ENCODE measurements at places on chromosomes 1 and 21.

- peak; percentile 14 for DNase-seq
Measured at GRCh38 chr1:50308878-50309277, 114.4 kb downstream of the DMRTA2 start.

DNA sequence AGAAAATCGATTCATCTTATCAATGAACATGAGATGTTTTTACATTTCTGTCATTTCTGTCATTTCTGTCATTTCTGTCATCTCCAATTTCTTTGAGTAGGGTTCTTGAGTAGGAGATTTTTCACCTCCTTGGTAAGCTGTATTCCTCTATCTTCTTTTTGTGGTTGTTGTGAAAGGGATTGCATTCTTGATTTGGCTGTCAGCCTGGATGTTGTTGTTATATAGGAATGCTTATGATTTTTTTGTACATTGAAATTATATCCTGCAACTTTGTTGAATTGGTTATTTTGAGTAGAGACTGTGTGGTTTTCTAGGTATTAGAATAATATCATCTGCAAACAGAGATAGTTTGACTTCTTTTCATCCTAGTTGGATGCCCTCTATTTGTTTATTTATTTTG is 1233.7 kb downstream of the PLA2G4A start:
- no peak for DNase-seq

DNA sequence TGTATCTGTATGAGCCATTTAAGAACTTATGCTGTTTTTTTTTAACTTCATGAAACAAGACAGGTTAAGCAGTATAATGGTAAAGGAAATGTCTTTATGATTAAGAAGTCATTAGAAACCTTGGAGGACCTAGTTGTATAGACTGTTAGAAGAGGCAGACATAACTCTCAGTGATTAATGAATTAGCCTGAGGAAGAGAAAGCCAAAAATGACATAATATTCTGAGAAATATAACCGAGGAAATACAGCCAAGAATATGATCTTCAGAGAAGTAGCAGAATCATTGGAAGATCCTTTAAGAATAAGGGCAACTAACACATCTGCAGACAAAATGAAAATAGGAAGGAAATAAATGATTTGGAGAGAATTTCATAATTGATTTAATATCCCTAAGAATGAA is 738.1 kb upstream of the NCAM2 start:
- no peak for DNase-seq

GRCh38 chr1:228043281-228043848 is 36.6 kb downstream of the WNT3A start:
- DNase-seq, result no peak

DNA sequence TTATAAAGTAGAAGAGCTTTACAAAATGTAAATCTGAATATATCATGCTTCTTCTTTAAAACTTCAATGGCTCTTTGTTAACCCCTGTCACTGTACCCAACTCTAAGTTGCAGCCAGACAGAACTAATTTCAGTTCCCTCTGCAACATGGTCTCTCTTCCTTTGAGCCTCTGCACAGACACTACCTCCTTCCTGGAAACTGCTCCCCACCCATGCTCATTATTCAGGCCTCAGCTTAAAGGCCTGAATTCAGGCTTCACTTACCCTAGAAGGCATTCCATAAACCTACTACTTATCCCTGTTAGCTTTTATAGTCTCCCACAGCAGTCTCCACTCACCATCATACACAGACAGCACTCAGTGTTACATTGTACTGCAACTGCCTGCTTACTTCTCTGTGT is 2.6 kb upstream of the EEIG2 start:
- no peak for DNase-seq

DNA sequence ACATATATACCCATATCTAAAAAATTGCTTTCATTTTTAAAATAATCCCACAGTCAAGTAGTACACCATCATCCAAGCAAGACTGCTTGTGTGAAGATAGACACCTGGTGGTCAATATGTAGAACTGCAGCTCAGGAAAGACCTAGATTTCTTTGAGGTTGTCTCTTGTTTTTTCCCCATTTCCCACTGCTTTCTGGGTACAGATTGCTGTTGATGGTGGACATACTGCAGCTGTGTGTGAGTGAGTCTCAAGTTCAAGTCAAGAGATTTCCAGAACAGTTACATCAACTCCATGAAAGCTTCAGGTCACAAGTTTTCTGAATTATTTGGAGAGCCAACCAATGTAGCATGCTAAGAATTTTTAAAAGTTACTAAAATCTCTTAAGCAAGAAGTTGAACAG is 306.4 kb downstream of the DUSP10 start:
- no peak for DNase-seq

DNA sequence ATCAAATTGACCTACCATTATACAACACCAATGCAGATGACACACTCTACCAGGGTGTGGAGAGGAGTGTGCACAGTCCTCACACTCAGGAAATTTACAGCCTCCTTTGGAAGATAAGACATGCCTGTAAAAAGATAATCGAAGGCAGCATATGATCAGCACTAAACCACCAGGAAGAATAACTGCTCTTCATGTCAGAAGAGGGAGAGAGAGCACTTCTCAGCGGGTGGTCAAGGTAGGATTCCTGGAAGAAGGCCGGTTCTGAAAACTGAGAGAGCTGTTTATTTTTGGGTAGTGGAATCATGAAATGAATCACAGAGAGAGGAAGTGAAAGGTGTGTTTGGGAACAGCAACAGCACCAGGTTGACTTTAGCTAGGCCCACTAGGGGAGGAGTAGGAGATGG is 14.0 kb upstream of the ZNF697 start:
- DNase-seq, result no peak

GRCh38 chr1:11893907-11894251 is 32.3 kb downstream of the KIAA2013 start:
- DNase-seq, result no peak

DNA sequence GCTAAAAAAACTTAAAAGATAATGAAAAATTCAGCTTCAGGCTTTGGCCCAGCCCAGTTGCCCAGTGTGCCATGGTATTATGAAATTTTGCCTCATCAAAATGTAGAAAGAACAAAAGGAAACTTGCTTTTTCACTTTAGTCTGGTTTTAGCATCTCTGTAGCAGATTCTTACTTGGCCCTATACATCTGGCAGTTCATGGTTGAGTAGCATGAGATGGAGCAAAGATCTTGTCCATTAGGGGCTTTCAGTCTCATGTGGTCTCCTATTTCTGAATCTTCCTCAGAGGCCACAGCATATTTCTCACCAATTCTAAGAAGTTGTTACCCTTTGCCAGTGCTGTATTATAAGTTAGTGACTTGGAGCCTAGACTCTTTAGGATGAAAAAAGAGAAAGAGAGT is 58.5 kb downstream of the ATP2B4 start:
- DNase-seq, result no peak

- no peak for DNase-seq
Measured at GRCh38 chr1:153866045-153866850, 56.5 kb downstream of the GATAD2B start.

GRCh38 chr1:227954163-227954850 is 6.6 kb upstream of the WNT9A start:
- DNase-seq, result no peak

DNA sequence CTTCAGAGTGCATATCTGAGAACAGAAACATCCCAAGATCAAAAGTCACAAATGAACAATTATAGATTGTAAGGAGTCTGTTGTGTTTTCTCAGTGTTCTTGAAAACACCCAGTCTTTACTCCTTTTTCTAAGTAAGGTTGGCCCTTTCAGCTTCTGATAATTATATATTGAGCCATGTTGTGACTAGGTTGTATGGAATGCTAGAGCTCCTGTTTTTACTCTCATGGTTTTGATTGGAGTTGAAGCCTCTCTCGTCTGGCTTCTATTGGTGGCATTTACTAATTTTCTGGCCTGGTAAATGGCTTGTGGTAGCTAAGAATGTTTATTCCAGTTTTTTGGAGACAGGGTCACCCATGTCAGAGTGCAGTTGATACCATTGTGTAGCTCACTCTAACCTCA is 84.7 kb downstream of the NDUFS5 start:
- DNase-seq, result no peak

All from NCI-H1048 (cell line).